SJSA1 (cell line): ENCODE measurements at places on chromosomes 6 and 20.

DNA sequence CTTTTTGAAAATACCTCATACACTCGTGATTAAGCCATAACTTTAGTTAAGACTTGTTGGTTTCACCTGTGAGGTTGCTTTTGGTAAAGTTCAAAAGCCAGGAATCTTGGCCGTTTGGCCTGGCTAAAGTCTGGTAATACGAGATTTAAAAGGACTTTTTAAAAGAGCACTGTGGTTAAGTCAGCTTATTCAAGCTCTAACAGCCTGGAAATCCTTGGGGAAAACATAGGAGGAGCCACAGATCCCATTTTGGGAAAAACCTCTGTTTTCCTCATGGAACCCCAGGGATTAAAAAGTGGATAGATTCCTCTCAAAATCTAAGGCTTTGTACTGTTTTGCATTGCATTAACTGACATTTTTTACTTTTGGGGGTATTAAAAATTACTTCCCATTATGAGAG is 13.7 kb upstream of the SLC22A16 start:
- no peaks in the 10 kb centered on the region for H3K36me3 ChIP-seq
- no peaks in the 10 kb centered on the region for H3K4me1 ChIP-seq
- no peak for DNase-seq
- no peaks in the 10 kb centered on the region for H3K27me3 ChIP-seq
- H3K4me3 ChIP-seq = no peak overlapping the region

- H3K36me3 ChIP-seq = no peaks in the 10 kb centered on the region
- no peak for DNase-seq
- H3K27me3 ChIP-seq = no peaks in the 10 kb centered on the region
- no peaks in the 10 kb centered on the region for H3K4me1 ChIP-seq
These were observed 43.5 kb downstream of the OR2B6 start for GRCh38 chr6:28000351-28001045.

- H3K4me3 ChIP-seq = no peak overlapping the region
- no peaks in the 10 kb centered on the region for H3K4me1 ChIP-seq
- no peaks in the 10 kb centered on the region for H3K36me3 ChIP-seq
- H3K27ac ChIP-seq = no peak overlapping the region
- DNase-seq = no peak
These were observed 26.8 kb downstream of the RALGAPA2 start for GRCh38 chr20:20685635-20686034.

DNA sequence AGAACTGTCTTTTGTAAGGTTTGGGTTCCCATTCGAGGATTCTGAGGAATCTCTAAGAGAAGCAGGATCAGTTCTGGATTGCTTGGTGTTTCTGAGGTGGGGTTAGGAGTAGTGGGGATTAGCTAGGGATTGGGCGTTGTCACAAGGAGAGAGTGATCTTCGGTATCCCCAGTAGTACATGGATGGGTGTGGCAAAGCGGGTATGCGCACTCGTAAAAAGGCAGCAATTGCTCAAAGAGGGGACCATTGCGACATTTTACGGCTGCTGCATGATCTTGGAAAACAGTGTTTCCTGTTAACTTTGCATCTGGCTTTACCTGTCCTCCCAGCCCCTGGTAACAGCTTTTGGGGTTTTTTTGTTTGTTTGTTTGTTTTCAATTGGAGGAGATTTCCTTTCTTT is 9.7 kb upstream of the ZSCAN9 start:
- peaks cover 6% of the 10 kb centered on the region for H3K27me3 ChIP-seq
- peaks cover 10% of the 10 kb centered on the region for H3K4me1 ChIP-seq
- no peak for DNase-seq
- H3K4me3 ChIP-seq = no peak overlapping the region
- H3K36me3 ChIP-seq = no peaks in the 10 kb centered on the region

DNA sequence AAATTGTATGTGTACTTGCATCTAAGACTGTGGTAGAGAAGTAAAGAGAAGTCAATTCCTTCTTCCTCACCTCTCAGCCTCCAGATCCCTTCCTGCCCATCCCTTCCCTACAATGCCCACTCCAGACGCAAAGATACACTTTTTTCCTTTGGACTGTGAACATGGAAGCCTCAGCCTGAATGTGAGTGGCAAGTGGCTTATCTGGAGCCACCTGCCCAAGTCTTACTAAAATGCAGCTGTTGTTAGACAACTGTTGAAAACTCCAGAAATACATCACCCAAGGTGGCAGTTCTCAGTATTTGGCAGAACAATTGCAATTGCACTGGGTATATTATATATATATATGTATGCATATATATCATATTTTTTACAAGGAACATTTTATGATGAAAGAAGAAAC is 7.5 kb downstream of the VGLL2 start:
- DNase-seq = no peak
- H3K4me1 ChIP-seq = no peaks in the 10 kb centered on the region
- H3K4me3 ChIP-seq = no peak overlapping the region
- H3K36me3 ChIP-seq = no peaks in the 10 kb centered on the region
- peaks cover 20% of the 10 kb centered on the region for H3K27me3 ChIP-seq
- no peak overlapping the region for H3K27ac ChIP-seq

GRCh38 chr6:131172222-131172621 is 37.0 kb downstream of the AKAP7 start:
- H3K27ac ChIP-seq = no peak overlapping the region
- H3K4me1 ChIP-seq = peaks cover 28% of the 10 kb centered on the region
- peaks cover 4% of the 10 kb centered on the region for H3K36me3 ChIP-seq
- no peak overlapping the region for H3K4me3 ChIP-seq
- DNase-seq = no peak
